Stimulated activated CD8-positive, alpha-beta memory T cell treated with anti-CD3 and anti-CD28 coated beads, Interleukin-7, amount 100 ng/mL, for 1 hour (primary cell): ENCODE measurements at places on chromosomes 4 and X.

DNA sequence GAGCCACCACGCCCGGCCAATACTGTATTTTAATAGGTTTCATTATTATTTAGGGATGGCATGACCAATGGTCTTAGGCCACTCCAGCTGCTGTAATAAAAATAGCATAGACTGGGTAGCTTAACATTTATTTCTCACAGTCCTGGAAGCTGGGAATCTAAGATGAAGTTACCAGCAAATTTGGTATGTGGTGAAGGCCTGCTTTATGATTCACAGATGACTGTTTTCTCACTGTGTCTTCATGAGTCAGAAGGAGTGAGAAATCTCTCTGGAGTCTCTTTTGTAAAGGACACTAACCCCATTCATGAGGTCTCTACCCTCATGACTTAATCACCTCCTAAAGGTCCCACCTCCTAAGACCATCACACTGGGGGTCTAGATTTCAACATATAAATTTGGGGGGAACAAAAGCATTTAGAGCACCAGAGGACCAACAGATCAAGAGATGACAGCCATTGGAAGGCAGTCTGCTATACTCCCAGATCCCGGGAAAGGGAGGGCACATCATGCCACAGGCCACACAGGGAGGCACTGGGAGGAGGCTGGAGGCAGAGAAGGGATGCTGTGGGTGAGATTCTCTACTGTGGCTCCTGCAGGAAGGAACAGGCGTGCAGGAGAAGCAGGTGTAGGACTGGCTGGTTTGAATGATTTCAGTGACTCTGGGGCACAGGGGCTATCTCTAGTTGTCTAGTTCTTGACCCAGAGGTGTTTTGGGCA is 335.8 kb upstream of the SFRP2 start:
- DNase-seq, result no peak

- DNase-seq, result no peak
These were observed 52.6 kb upstream of the UNC5C start for GRCh38 chr4:95601356-95601755.

GRCh38 chrX:19541196-19541595 is 25.9 kb upstream of the MAP3K15 start:
- DNase-seq, result no peak

- no peak for DNase-seq
These were observed 35.4 kb downstream of the TMEM131L start for GRCh38 chr4:153501578-153501977.

GRCh38 chr4:4326166-4326565 is 36.1 kb downstream of the ZBTB49 start:
- DNase-seq, result no peak

GRCh38 chr4:34178476-34178875 is 2065.8 kb downstream of the ARAP2 start:
- DNase-seq, result no peak

DNA sequence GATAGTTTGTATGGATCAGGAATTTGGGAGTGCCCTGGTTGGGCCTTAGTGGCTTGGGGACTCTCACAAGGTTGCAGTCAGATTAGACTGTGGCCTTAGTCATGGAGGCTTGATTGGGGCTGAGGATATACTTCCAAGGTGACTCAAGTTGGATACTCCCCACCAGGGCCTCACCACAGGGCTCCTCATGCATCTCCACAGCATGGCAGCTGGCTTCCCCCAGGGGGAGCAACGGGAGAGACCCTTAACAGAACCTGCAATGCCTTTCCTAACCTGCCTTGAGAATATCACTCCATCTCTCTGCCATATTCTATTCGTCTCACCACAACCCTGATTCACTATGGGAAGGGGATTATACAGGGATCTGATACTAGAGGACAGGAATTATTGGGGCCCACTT is 161.9 kb downstream of the RELL1 start:
- no peak for DNase-seq

DNA sequence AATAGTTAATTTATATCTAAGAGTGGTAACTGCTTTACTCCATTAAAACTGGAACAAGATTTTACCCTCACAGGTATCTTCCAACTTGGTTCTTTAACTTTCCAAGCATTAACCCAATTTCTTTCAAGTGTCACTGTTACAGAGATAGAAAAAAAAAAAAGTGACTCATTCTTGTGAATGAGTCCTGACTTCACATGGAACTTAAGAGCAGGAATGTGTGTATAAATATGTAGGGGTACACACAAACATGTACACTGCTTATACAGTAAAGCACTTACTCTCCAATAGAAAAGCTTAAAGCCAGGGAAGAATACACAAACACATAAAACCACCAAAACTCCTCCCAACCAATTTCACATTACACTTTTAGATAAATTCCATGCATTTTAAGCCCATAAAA is 38.8 kb downstream of the TAPT1 start:
- DNase-seq, result no peak
